ENCODE measurements at places on chromosomes 13 and 19.

DNA sequence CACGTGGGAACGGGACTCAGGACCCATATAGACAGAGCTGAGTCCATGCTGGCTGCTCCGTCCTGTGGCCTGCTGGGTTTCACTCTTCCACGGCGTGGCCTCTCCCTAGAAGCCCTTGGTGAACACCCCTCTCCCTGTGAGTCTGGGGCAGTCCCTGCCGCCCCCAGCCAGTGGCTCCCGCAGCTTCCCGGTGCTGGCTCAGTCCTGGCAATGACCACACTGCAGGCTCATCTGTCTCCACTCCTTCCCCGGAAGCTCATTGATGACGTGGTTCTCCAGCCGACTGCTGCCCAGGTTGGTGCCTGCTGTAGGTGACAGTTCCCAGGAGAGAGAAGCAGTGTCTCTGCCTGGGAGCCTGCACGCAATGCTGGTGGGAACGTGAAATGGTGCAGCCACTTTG is 2.1 kb upstream of the TEX29 start:
- DNase-seq = no peak

GRCh38 chr19:6414793-6415590 is 9.6 kb downstream of the KHSRP start:
- DNase-seq = no peak

GRCh38 chr19:40583283-40583682 is 6.6 kb downstream of the SHKBP1 start:
- DNase-seq = no peak

- no peak for DNase-seq
Measured at GRCh38 chr13:100533588-100534041, 55.0 kb downstream of the GGACT start.

DNA sequence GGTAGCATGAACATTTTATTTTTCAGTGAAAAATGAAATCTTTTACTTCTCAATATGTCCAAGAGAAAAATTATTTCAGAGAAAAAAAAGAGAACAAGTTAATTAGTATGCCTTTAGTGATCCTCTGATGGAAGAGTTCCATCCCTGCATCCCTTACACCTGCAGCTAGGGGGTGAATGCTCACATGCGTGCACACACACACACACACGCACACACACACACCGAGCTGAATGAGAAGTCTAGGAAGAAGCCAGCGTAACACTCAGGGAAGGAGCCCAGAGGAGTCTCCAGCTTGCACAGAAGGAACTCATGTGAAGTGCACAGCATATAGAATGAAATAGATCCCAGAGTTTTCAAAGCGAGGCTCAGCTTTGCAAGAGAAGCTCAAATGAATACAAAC is 510.5 kb downstream of the IRS2 start:
- DNase-seq = no peak

GRCh38 chr13:109918179-109918711 is 131.9 kb upstream of the IRS2 start:
- no peak for DNase-seq

DNA sequence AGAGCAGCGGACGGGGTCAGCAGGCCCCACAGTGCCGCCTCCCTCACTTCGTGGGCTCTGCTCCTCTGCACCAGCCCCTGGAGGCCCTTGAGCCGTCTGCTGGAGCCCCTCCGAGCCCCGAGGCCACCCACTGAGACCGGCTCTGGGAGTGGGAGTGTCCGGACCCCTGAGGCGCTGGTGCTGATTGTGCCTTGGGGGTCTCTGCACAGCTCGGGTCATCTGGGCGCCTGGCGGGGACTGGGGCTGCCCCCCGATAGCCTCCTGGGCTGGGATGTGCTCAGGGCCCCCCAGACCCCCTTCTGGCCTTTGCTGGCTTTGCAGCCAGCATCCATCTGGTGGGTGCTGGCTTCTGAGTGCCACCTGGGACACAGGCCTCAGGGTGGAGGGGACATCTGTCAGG is 15.4 kb downstream of the CBARP start:
- no peak for DNase-seq

DNA sequence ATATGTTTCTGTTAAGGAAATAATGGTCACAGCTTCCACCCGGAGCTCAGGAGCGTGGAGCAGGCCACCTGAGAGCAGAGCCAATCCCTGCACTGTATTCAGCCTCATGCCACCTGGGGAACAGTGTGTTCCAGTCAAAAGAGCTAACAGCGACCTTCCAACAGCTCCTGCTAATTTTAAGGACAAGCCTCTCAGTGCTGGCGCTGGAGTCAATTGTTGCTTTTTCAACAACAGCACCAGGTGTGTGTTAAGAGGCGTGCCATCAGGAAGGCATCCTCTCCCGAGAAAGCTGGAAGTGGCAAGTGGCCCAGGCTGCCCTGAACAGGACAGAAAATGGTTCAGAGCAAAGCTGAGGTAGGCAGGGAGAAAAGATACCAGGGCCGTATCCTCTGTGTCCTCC is 102.0 kb downstream of the CACNA1A start:
- no peak for DNase-seq

- DNase-seq = no peak
Measured at GRCh38 chr19:11814700-11815035, 595 bp downstream of the ZNF440 start.

GRCh38 chr19:32866564-32867265 is 2.9 kb downstream of the SLC7A9 start:
- DNase-seq = no peak

GRCh38 chr19:9645472-9645871 is 24.4 kb upstream of the ZNF561 start:
- DNase-seq = no peak

- no peak for DNase-seq
Measured at GRCh38 chr19:16361254-16361653, 36.6 kb downstream of the KLF2 start.

DNA sequence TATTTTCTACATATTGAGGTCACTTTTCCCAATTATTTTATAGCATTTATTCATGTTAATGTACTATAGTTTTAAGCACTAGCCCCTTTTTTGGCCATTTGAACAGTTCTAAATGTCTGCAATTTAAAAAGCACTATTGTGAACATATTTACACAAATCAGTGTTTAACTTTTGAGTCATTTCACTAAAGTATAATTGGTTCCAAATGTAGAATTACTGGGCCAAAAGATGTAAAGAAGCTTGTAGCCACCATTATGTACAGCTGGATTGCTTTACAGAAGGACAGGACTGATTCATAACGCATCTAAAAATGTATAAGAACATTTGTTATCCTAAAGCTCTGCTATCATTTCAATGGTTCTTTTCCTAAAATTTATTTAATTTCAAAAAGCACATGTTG is 16.6 kb upstream of the ATP12A start:
- DNase-seq = no peak

- no peak for DNase-seq
Measured at GRCh38 chr19:33437821-33438671, 64.5 kb downstream of the CEBPG start.

- no peak for DNase-seq
Measured at GRCh38 chr13:22773465-22773864, 407.3 kb upstream of the SGCG start.

GRCh38 chr13:40102854-40103253 is 447.4 kb downstream of the COG6 start:
- no peak for DNase-seq
